Gastrocnemius medialis (tissue), 4 donors: ENCODE measurements at places on chromosomes 3 and 15. TPM values are rescaled to one million over a fixed set of nuclear protein-coding genes. Genes with fewer than 3 reads are reported as not detected.

GRCh38 chr3:12073106-12073505, 68.9 kb downstream of the SYN2 start:
- no peak overlapping the region for H3K27ac ChIP-seq
- no peaks in the 10 kb centered on the region for H3K36me3 ChIP-seq
- no peaks in the 10 kb centered on the region for H3K4me1 ChIP-seq

GRCh38 chr15:91237445-91237844, 137.4 kb downstream of the SV2B start:
- no peaks in the 10 kb centered on the region for H3K36me3 ChIP-seq
- no peak for DNase-seq
- no peak overlapping the region for H3K27ac ChIP-seq
- H3K4me1 ChIP-seq: no peaks in the 10 kb centered on the region
- H3K4me3 ChIP-seq: no peak overlapping the region

The TCAIM gene
- total RNA-seq: 18.9 TPM

- no peaks in the 10 kb centered on the region for H3K36me3 ChIP-seq
- no peak for DNase-seq
- no peak overlapping the region for H3K27ac ChIP-seq
- no peaks in the 10 kb centered on the region for H3K4me1 ChIP-seq
Measured at GRCh38 chr3:98982351-98982750, 80.9 kb upstream of the DCBLD2 start.

DNA sequence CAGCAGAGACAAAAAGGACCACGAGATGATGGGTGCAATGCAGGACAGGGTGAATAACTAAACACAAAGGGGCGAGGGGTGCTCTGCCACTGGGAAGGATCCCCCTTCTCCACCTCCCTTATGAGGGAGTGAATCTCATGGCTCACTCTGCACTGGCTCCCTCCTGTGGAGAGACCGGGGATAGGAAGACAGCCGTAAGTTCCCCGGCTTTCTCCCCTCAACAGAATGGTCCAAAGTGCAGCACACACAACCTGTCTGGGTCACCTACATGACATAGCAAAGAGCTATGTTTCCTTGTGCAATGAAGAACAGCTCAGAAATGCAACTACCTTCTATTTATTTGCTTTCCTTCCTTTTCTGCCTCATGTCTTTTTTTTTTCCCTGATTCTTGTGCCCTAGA, 7.8 kb upstream of the ACSBG1 start:
- no peaks in the 10 kb centered on the region for H3K4me1 ChIP-seq
- H3K27me3 ChIP-seq: no peaks in the 10 kb centered on the region
- H3K27ac ChIP-seq: no peak overlapping the region
- DNase-seq: no peak
- no peak overlapping the region for H3K4me3 ChIP-seq
- no peaks in the 10 kb centered on the region for H3K36me3 ChIP-seq

The MRAS gene
- total RNA-seq: 45.8 TPM

GRCh38 chr3:16171825-16172224, 2.7 kb upstream of the GALNT15 start:
- DNase-seq: no peak
- no peaks in the 10 kb centered on the region for H3K36me3 ChIP-seq
- H3K27me3 ChIP-seq: no peaks in the 10 kb centered on the region
- H3K4me1 ChIP-seq: peaks cover 10% of the 10 kb centered on the region
- H3K27ac ChIP-seq: no peak overlapping the region
- no peak overlapping the region for H3K4me3 ChIP-seq

DNA sequence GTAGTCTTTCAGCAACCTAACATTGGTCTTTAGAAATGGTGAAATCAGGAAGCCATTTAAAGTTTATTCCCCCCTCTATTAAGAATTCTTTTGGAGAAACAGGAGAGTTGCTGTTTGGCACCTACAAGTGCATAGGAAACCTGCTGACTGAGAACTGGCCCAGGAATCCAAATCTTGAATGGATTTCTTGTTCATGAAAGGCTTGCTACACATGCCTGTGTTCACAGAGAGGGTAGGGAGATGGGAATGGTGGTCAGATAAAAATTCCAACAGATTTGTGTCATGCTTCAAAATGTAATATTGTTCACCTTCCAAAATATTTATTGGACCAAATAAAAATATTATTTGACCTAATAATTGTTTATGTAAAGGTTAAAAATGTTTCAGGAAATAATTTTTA, 24.2 kb upstream of the ZPLD1 start:
- no peaks in the 10 kb centered on the region for H3K36me3 ChIP-seq
- H3K27ac ChIP-seq: no peak overlapping the region
- DNase-seq: no peak
- H3K4me1 ChIP-seq: no peaks in the 10 kb centered on the region
- H3K27me3 ChIP-seq: no peaks in the 10 kb centered on the region
- H3K4me3 ChIP-seq: no peak overlapping the region
